Mesenteric fat pad (tissue), 1 donor: ENCODE measurements at places on chromosomes 6 and 20. TPM values are rescaled to one million over a fixed set of nuclear protein-coding genes. Genes with fewer than 3 reads are reported as not detected.

NINL gene
- total RNA-seq, result 5.0 TPM

TCF21 gene
- 5.2 TPM for total RNA-seq

KCNB1 gene
- 43.0 TPM for total RNA-seq

DTD1 gene
- 26.5 TPM for total RNA-seq

GLP1R gene
- not detected for total RNA-seq

OR2B6 gene
- total RNA-seq, result not detected
